ENCODE measurements at places on chromosomes 12 and 14.
A peak's percentile ranks its signal among the peaks of the same experiment; 100 is the strongest.

- DNase-seq: no peak
Measured at GRCh38 chr12:13940335-13940865, 41.0 kb downstream of the GRIN2B start.

DNA sequence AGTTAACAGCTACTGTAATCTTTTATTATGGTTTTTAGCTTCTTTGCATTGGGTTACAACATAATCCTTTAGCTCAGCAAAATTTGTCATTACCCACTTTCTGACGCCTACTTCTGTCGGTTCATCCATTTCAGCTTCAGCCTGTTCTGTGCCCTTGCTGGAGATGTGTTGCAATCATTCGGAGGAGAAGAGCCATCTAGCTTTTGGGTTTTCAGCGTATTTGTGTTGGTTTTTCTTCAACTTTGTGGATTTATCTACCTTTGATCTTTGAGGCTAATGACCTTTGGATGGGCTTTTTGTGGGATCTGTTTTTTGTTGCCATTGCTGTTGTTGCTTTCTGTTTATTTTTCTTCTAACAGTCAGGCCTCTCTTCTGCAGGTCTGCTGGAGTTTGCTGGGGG is 69.2 kb upstream of the ATXN7L3B start:
- DNase-seq: no peak

- DNase-seq: no peak
Measured at GRCh38 chr12:61713121-61713520, 547.1 kb upstream of the USP15 start.

GRCh38 chr12:7966563-7966962 is 30.6 kb upstream of the SLC2A3 start:
- no peak for DNase-seq

- DNase-seq: no peak
Measured at GRCh38 chr14:95516554-95517181, at the start of gene SYNE3. Gene SYNE3, minus strand, starts transcription at chr14:95516650. Its CDS starts 40,829 bp downstream, at chr14:95475821.

DNA sequence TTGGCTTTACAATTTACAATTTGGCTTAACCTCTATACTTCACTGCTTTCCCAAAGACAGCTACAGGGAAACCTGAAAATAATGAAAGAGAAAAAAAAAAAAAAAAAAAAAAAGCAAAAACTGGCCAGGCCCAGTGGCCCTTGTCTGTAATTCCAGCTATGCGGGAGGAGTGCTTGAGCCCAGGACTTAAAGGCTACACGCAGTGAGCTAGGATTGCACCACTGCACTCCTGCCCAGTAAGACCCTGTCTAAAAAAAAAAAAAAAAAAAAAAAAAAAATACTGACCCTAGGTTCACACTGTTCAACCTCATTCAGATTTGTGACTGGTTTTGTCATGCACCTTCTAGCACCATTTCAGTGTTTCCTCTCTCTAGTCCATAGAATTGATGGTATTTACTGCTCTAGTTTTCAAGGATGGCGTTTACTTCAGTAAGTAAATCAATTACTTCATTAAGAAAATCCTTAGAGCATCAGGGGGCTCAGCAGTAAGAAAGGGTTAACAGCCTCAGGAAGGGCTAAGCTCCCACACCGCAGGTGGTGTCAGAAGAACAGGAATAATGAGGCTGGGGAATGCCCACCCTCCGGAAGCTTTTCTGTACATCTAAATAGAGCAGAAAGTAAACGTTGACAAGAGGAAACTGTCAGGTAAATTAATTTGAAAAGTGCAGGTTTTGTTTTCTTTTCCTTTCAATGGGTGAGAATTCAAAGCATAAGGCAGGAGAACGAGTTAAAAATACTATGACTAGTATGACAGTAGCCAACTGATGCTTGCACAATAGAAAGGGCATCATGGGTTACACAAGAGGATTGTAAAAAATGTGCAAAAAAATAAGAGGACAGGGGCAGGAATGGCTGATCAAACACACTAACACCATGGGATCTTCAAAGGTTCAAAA is 115.0 kb upstream of the MDM1 start:
- DNase-seq: no peak

DNA sequence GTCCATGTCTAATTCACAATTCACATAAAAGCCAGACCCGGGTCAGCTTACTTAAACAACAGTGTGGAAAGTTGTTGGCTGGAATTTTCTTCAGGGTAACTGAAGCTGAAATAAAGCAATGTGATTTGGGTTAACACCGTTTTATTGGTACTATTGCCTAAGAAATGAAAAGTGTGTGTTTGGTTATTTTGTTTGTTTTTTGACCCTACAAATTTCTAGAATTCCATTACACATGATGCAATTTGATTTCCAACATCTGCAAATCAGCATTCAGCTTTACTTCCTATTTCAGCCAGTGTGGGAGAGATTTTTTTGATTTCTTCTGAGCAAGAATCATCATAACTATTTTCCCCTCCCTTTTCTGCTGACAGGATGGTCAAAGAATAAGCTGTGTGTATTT is 45.7 kb upstream of the CLMN start:
- no peak for DNase-seq

- DNase-seq: no peak
Measured at GRCh38 chr12:52296572-52297215, 5.4 kb upstream of the KRT81 start.

DNA sequence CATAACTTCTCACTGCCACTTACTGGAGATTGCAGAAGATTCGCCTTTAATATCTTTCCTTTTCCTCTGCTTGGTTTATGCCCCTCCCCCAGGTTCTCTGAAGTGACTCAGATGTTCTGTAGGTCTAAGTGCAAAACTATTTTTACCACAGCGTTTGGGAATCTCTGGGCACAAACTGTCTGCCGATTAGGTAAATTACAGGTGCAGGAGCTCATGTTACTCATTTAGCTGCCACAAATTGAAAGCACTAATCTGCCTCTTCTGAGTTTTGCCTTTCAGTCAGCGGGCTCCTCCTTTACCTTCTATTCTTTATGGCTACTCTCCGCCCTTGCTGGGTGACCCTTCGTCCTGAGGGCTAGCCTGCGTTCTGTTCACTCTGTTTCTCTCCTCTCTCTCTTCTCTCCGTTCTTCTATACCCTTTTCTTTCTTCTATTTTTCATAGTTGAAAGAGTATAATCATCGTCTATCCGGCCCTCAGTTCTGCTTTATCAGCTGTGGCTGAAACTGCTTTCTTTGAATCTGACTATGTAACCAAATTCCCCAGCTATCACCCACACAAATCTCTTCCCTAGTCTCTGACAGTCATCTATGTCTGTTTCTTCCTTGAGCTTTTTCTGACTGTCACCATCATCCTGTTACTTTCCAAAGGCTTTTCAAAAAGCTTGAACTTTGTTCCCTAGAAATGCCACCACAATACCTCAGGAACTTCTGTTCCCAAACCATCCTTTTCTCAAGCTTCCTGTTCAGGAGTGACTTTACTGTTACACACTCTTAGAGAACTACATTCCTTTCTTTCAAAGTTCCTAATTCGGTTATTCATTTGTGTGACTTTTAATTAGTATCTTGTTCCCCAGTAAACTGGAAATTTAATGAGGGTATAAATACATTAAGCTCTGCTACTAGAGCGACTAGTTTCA is 4.3 kb upstream of the MYF6 start:
- peak; percentile 1 for DNase-seq

DNA sequence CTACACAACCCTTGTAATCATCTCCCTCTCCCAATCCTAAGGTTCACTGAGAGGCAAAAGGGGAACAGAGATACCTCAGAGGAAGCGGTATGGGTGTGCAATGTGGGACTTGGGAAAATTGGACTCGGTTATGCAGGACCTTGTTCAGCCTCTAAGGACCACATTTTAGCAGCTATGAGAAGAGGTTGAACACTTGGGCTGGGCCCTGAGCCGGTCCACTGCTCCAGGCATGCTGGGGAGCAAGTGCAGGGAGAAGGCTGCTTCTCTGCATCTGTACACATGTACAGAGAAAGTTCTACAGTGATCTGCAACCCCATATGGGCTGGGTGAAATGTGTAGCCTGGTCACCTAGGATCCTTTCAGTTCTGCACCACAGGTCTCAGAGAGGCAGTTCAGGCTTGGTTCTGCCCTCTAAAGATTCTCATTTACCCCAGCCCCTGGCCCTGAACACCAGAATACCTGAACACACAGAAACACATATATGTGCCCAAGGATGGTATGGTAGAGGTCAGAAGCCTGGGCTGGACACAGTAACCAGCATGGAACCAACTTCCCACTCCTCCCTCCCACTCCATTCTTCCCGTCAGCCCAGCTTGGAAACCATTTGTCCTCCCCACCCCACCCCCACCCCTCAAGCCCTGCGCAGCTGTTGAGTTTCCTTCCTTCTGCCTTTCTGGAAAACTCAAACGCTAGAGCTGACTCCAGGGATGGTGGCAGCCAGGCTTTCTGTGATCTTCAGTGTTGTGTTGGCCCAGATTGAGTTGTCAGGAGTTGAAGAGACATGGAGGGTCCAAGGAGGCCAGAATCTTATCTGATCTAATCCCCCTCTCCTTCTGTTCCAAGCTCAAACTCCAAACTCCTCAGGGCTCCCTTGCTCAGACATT is 10.4 kb downstream of the HOXC5 start:
- DNase-seq: no peak

- DNase-seq: no peak
Measured at GRCh38 chr14:24903337-24903736, 146.6 kb downstream of the STXBP6 start.

GRCh38 chr12:97246368-97246767 is 216.2 kb upstream of the RMST start:
- no peak for DNase-seq

GRCh38 chr12:3047961-3048360 is 29.2 kb upstream of the TSPAN9 start:
- DNase-seq: no peak

DNA sequence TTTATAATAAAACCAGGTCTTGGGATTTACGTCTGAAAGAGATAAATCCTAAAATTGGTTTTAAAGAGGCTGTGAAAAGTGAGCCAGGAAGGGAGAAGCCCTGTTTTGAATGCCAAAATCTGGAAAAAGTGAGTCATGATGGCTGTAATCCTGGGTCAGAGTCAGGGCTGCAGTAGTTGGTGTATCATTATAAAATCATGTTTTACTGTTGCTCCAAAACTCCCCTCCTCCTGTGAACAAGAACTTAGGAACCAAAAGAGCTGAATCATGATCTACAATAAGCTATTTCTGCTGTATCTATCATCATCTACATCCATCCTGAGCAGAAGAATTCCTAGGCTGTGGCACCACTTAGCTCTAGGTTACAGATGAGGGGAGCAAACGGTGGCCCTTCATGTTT is 79.3 kb downstream of the LMO3 start:
- no peak for DNase-seq

DNA sequence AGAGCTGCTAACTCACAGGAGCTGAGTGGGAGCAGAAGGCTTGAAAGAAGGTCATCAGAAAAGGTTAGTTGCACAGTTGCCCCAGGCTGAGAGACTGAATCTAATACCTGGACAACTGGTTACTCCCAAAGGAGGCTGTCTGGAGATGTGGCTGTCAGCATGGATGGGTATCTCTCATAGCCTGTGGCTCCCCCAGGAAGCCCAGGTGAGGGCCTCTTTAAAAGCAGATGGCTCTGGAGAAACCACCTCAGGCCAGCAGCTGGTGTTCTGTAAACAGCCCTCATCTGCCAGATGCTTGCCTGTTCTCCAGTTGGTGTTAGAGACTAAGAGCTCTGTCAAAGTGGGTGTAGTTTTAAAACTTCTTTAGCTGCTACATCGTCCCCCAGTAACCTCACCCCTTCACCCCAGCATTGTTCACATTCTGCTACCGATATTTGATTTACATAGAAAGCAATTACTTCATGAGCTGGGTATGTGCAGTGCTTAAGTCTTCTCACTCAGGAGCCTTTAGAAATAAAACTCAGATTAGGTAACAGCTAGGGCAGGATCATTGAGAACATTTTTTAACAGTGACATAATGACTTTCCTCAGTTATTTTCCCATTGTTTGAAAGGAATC is 25.8 kb downstream of the DACT1 start:
- peak; percentile 43 for DNase-seq

DNA sequence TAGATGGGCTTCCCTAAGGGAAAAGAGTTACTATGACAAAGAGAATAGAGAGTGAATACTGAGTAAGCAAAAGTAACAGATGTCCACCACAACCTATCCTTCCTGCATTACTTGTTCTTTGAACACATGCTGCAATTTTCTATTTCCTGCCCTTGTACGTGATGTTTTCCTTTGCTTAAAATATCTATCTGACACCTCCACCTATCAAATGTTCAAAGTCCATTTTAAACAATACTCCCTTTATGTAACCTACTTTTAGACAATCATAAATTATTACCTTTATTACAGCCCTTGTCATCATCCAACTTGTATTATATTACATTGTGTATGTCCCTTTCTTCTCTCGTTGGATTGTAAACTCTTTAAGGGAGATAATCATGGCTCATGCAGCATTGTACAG is 147.2 kb upstream of the DYRK2 start:
- no peak for DNase-seq

GRCh38 chr14:54672688-54673087 is 105.8 kb downstream of the SAMD4A start:
- no peak for DNase-seq

- DNase-seq: no peak
Measured at GRCh38 chr12:1841586-1842182, 21.3 kb downstream of the LRTM2 start.

- DNase-seq: no peak
Measured at GRCh38 chr12:67747869-67748742, 99.6 kb downstream of the DYRK2 start.

DNA sequence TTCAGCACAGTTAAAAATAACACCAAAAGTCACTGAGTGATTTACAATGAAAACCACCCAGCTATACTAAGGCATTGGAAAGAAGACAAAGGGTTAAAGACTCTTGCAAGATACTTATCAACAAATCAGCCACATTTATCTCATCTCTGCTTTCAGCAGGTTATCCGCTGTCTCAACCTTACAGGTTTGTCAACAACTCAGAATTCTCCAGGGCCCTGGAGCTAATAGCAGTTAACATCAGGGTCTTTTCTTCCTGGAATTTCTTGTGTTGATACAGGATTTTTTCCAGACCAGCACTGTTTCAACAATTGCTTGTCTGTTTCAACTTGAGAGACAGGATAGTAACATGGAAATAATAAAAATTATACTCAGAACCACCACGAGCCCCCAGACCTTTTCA is 3.5 kb downstream of the PKP2 start:
- DNase-seq: no peak

GRCh38 chr12:63036216-63036973 is 101.4 kb upstream of the PPM1H start:
- DNase-seq: no peak

GRCh38 chr14:57302883-57303282 is 34.1 kb downstream of the AP5M1 start:
- no peak for DNase-seq

GRCh38 chr14:56501909-56502530 is 77.6 kb upstream of the TMEM260 start:
- DNase-seq: no peak

GRCh38 chr14:89126461-89126860 is 290.6 kb downstream of the FOXN3 start:
- DNase-seq: no peak

- no peak for DNase-seq
Measured at GRCh38 chr12:14948672-14949071, 10.3 kb upstream of the ERP27 start.

- DNase-seq: no peak
Measured at GRCh38 chr14:96737881-96738280, 59.3 kb upstream of the VRK1 start.

DNA sequence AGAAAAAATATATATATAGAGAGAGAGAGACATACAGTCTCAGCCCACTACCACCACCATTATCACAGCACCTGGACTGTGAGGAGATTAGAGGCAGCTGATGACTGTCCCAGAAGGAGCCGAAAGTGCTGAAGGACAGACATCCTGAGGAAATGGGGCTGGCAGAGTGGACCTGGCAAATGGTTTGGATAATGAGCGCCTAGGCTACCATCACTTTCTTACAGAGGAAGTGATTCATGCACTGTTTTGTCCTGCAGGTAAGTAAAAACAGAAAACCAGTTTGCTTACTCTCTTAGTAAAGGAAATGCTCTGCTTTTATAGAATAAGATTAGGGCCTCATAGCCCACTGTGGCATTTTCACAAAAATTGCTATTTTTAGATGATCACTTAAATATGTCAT is 28.6 kb upstream of the DNM1L start:
- DNase-seq: no peak

Data from NCI-H1105 (cell line).